ENCODE measurements at places on chromosomes 1 and 21.

GRCh38 chr1:99327357-99327756 is 63.1 kb downstream of the PLPPR4 start:
- DNase-seq = no peak

DNA sequence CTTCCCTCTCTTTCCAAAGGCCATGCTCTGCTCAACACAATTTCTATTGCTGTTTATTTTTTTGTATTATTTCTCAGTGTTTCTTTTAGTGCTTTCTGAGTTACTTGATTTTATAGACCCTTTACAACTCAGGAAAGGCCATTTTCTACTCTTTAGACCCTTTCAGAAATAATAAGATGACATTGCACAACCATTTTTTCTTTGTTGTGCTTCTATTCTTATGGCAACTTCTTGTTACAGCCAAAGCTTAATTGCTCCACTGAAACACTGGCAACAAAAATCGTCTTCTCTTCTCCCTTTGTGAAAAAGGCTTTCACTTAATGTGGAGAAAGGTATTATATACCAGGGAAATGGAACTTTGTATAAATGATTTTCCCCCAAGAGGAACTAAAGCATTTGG is 39.0 kb upstream of the SAMSN1 start:
- no peak for DNase-seq

DNA sequence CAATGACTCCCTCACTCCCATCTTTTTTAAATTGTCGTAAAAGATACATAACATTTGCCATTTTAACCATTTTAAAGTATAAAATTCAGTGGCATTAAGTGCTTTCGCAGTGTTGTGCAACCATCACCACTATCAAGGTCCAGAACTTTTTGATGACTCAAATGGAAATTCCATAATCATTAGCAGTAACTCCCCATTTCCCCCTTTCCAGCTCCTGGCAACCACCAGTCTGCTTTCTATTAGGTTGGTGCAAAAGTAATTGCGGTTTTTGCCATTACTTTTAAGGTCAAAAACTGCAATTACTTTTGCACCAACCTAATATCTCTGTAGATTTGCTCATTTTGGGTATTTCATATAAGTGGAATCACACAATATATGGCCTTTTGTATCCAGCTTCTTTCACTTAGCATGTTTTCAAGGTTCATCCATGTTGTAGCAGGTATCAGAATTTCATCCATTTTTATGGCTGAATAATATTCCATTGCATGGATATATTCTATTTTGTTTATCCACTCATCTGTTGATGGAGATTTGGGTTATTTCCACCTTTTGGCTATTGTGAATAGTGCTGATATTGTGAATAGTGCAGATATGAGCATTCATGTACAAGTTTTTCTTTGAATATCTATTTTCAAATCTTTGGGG is 159.7 kb downstream of the HIVEP3 start:
- no peak for DNase-seq

GRCh38 chr1:85397490-85398032 is 67.4 kb downstream of the DDAH1 start:
- DNase-seq = no peak

DNA sequence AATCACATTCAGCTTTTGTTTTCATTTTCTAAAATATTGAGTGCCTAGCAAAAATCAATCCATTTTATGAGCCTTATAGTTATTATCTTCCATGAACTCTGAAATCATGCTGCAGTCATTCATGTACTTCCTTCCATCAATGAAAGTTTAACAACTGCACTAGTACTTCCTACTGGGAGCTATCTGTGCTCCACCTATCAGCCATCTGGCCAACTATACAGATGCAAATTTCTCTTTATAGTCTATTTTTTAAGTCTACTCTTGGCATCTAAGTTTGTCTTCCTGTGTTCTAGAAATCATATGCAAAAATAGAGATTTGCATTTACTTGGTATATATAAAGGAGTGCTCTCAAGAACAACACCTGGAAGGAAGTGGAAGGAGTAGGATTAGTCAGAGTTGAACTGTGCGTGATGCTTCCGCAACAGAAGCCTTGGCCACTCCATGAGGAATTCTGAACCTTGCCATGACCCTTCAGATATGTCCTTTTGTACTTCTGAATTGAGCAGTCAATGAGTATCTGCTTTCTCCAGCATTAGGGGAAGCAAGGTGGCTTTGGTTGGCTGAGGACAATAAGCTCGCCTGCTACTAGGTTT is 403.2 kb upstream of the ADAMTS5 start:
- DNase-seq = no peak

GRCh38 chr1:214329470-214330220 is 48.7 kb downstream of the SMYD2 start:
- DNase-seq = no peak

DNA sequence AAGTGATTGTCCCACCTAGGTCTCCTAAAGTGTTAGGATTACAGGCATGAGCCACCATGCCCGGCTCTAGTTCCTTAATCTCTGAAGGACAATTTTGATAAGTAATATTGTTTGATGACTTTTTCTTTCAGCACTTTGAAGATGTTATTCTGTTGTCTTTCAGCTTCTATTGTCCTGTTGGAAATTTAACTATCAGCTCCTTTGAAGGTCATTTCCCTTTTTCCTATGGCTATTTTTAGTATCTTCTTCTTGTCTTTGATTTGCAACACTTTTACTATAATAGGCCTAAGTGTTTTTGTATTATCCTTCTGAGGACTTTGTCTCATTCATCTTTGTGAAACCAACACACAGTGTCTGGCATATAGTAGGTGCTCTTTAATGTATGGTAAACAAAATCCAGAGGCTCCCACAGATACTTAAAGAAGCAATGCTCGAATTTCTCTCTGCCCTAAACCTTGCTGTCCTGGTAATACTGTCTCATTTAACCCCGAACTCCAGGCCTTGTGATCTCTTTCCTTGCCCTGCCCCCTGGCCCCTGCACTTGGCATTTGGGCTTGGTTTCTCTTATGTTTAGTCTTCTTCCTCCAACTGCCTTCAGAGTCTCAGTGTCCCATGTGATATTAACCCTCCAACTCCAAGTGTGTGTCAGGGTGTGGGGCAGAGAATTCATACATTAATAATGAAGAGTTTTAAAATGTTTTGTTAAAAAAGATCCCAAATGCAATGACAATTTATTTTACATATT is 19.0 kb upstream of the AGO1 start:
- DNase-seq = no peak

- no peak for DNase-seq
Measured at GRCh38 chr21:45439901-45440461, 35.0 kb downstream of the COL18A1 start.

DNA sequence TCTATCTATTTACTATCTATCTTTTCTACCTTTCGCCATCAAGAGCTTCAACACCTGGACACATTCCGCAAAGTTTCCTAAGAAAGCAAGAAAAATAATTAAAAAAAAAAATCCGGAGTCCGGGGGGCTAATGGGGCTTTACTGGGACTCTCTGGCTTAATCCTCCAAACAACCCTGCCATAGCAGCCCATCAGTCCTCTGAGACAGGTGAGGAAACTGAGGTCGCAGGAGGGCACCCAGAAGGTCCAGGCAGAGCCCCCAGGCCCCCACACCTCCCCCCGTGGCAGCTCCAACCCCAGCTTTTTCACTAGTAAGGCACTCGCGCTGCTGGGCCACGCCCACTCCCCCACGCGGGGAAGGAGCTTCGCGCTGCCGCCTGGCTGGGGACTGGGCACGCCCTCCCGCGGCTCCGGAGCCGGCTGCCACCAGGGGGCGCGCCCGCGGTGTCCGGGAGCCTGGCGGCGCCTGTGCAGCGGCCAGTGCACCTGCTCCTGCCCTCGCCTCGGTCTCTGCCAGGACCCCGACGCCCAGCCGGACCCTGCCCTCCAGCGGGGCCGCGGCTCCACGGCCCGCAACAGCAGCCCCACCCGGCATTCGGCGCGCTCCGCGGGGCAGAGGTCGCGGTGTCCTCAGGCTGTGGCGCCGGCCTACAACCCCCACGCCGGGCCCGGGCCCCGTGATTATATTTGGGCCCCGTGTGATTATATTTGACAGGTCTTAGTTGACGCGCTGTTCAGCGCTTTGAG is 54.1 kb upstream of the SAMD11 start:
- DNase-seq = peak; percentile 87

- DNase-seq = no peak
Measured at GRCh38 chr1:226919587-226919986, 20.5 kb upstream of the COQ8A start.

GRCh38 chr1:186633116-186633515 is 47.1 kb downstream of the PTGS2 start:
- DNase-seq = no peak

- DNase-seq = peak; percentile 68
Measured at GRCh38 chr1:154863315-154864174, 6.5 kb downstream of the KCNN3 start.

GRCh38 chr1:209030454-209031167 is 552.9 kb upstream of the CAMK1G start:
- DNase-seq = no peak

- no peak for DNase-seq
Measured at GRCh38 chr1:228182296-228183030, 16.9 kb downstream of the IBA57 start.

DNA sequence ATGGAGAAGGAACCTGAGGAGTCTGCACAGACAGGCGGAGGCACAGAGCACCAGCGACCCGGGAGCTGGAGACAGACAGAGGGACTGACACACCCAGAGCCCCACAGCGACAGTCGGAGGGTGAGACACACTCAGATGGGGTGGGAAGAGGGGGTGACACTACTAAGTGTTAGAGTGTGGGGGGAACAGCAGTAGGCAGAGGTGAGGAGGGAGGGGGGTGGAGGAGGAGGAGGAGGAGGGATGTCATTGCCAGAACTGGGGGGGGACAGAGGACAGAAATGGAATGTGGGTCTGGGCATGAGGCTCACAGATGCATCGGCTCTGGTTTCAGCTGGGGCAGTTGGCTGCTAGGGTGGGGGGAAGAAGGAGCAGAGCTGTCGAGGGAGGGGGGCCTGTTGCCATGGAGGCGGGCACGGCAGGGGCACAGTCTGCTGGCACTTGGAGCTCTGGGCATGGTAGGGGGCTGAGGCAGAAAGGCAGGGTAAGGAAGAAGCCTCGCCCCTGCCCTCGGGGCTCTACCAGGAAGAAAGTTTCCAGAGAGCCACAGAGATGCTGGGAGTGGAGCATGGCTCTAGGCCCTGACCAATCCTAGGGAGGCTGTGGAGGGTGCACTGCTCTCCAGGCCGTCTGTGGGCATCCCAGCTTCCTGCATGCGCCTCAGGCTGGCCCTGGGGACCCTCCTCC is 37.3 kb downstream of the AHDC1 start:
- DNase-seq = no peak

- no peak for DNase-seq
Measured at GRCh38 chr1:207883104-207883651, 27.7 kb downstream of the CD34 start.

DNA sequence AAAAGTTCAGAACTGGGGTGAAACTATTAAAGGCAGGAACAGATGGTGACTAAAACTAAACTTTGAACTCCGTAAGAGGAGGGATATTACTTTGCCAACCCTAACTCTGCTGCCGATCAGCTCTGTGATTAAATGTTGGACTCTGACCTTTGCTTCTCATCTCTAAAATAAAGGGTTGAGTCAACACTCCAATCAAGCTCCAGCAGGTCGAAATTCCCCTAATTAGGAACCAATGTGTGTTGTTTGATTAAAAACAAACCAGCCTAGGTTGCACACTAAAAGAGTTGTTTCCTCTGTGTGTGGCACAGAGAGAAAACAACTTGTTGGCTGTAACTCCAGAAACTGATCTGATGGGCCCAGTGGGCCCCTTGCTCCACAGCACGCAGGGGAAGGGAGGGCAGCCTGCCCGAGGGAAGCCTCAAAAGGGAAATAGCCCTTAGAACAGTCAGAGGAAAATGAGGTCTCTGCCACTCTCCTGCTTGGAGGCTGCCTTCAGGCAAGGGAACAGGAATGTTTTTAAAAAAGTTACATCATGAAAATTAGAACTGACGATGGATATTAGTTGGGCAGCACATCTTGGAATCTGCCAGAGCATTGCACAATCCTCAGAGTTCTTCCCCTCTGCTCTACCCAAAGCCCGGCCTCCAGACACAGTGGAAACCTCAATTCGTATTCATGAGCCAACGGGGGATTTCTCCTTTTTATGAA is 69.3 kb downstream of the KCTD3 start:
- DNase-seq = no peak

DNA sequence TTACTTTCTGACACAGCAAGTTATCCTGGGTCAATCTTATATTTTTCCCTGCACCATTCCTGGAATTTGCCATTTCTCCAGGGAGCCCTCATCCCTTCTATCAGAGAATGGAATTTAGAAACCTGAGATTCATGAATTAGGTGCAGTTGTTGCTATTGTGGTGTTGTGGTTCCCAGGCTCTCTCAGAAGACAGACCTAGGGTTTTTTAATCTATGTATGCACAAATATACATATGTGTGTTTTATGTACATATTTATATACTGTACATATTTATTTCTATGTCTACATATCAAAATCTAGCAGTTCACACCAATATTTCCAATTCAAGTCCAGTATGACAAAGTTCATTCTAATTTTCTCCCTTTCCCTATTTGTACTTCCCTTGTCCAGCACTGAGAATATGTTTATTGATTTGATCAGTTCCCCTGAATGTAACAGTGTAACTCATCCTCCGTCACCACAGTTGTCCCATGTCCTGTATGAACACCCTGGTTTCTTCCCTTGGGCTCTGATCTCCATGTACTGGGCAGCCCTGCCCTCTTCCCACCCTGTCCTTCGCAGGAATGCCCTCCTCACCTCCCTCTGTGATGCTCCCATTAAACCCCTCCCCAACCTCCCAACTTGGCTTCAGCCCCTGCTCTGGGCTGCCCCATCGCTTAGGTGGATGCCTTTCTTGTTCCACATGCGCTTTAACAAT is 145.5 kb downstream of the VPS13D start:
- DNase-seq = no peak

DNA sequence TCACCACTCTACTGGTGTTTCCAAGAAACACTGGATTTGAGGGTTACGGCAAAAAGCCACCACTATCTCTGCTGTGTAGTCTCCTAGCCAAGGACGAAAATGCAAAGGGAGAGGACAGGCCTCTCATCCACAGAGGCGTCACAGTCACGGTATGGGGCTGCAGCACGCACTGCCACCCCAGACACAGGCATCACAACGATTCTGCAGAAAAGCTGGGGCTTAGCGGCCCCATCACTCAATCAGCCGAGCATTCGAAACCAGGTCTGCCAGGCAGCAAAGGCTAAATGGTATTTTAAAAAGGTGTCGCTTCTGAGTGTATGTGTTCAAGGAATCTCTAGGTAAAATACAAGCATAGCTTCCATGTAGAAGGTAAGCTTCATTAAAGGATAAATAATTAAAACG is 1.4 kb downstream of the RIPK4 start:
- no peak for DNase-seq

DNA sequence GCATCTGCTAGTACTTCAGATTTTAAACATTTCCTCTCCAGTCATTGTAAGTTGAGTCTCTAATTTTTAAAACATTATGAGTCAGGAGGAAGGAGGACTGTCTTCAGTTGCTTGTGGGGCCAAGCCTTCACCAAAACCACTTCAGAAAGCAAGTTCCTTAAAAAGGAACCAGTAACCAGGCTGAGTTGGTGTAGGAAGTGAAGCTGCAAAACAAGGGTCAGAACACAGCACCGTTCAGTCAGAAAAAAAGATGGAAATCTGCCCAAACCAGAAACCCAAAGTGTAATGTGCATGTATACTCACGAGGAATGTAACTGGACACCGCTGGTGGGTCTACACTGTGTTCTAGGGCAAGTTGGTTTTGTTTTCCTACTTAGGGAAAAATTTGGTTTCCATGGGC is 402.1 kb downstream of the SETD4 start:
- no peak for DNase-seq
